ENCODE measurements at places on chromosomes 3 and 15.

- no peak for DNase-seq
Measured at GRCh38 chr15:70514251-70514650, 249.1 kb downstream of the UACA start.

GRCh38 chr3:184491011-184491576, 70.5 kb upstream of the EPHB3 start:
- no peak for DNase-seq

DNA sequence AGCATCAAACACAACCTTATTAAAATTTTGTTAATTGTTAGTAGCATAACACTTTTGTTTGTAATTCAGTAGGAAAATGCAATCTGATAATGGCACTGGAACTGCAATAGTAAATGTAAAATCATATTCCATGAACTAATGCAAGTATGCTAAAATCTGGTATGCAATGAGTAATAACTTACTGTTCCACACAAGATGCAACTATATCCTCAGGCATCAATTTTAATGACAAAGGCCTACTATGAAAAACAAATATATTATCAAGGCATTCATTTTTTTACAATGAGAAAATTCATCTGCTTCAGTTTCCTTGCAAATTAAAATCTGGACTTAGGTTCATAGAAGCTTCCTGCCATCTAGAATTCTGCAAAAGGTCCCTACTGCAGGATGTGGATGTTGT, 1.4 kb upstream of the NSMCE3 start:
- DNase-seq = no peak

DNA sequence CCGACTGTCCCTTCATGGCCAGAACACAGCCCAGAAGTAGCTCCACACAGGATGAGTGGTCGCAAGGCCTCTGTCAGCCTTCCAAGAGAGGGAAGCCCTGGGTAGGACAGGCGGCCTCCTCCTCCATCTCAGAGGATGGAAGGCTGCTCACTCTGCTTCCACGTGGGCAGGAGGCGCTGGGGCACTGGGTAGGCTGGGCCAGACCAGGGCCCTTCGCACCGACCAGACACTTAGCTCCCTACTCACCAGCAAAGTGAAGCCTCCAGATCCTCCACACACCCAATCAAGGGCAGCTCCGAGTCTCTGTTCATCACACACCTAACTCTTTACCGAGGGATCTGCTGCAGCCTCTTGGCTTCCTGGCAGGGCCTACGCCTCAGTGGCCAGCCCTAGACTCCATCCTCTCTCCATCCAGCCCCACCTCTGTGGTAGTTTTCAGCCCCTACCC, 24.3 kb upstream of the PLXNA1 start:
- no peak for DNase-seq

GRCh38 chr3:40827942-40828688, 303.4 kb downstream of the ZNF621 start:
- no peak for DNase-seq

DNA sequence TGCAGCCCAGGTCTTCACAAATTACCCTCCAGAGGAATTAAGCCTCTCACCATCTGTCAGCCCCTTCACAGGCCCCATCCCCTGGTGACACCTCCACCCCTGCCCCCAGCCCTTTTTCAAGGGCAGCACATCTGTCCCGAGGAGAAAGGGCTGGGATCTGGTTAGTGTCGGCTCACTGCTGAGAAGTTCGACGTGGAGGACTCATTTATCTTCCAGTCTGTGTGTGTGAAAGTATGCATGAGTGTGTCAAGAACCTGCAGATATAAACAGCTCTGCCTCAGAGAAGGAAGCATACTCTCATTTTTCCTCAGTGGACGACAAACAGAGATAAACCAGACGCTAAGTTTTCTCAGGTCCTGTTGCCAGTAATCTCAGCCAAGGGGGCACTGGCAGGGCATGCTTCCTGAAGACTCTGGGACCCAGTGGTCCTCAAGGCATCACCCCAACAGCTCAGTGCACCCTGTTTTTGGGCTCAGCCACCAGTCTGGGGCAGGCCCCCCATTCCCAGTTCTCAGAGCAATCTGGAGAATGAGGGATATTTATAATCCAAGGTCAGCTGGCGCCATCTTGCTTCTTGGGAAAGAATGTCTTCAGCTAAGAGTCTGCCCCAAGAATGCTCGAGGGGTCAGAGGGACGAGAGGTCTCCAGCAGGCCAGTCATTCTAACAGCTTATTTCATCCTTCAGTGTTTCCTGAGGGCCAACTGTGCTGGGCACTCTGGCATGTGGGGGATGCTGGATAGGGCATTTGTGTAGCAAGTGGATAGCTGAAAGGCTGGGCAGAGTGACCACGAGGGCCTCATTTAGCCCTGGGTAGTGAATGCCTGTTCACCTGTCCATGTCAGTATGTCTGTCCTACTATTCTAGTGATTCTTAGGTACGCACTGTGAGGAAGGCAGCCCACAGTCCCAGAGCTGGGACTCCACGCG, 73.6 kb downstream of the ADCY5 start:
- DNase-seq = no peak

GRCh38 chr15:72967811-72968530, 84.3 kb upstream of the NEO1 start:
- no peak for DNase-seq

DNA sequence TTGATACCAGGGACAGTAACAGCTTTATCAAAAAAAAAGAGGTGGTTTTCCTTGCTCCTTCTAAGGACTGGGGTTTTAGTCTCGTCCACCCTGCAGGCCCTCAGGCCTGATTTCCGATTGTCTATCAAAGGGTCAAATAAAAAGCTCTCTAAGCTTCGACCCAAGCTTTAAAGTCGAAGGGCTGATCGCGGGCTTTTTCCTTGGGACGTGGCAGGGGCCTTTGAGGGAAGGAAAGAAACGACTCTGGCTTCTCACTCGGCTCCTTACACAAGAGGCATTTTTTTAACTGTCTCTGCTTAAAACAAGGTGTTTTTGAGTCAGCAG, 354 bp upstream of the KLHL24 start:
- no peak for DNase-seq

DNA sequence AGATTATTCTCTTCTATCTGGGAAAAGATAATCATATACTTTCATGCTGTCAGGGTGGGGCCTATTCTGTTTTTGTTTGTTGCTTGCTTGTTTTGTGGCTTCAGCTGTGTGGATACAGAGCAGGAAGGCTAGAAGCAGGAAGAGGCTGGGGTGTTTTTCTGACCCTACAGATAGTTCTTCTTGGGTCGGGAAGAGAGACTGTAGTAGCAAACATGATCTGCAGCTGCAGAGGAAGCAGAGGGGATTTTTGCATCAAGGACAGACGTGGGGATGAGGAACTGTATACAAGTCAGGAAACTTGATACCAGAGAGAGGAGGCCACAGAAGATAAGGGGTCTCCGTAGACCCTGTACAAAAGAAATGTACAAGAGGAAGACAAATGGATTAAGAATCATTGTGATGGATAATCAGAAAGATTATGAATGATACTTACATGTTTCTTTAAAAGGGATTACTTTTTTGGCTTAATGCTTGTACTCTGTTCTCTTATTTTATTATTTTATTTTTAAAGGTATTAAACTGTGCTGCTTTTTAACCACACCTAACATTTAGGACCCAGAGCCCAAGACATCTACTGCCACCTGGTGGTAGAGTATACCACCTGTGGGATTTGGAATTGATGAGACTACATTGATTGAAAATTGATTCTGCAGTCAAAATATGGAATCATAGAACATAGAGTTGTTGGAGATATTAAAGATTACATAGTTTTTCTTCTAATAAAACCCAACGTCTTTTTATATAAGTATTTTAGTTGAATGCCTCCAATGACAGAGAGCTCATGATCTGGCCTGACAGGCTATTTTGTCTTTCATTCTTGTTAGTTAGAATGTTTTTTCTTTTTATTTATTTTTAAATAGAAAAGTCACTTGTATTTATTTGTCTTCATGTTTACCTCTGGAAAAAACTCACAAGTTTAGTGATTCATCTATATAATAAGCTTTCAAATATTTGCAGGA, 87.3 kb upstream of the ROPN1 start:
- DNase-seq = peak; percentile 63

- DNase-seq = peak; percentile 48
Measured at GRCh38 chr3:70716832-70717231, 404.4 kb upstream of the MDFIC2 start.

DNA sequence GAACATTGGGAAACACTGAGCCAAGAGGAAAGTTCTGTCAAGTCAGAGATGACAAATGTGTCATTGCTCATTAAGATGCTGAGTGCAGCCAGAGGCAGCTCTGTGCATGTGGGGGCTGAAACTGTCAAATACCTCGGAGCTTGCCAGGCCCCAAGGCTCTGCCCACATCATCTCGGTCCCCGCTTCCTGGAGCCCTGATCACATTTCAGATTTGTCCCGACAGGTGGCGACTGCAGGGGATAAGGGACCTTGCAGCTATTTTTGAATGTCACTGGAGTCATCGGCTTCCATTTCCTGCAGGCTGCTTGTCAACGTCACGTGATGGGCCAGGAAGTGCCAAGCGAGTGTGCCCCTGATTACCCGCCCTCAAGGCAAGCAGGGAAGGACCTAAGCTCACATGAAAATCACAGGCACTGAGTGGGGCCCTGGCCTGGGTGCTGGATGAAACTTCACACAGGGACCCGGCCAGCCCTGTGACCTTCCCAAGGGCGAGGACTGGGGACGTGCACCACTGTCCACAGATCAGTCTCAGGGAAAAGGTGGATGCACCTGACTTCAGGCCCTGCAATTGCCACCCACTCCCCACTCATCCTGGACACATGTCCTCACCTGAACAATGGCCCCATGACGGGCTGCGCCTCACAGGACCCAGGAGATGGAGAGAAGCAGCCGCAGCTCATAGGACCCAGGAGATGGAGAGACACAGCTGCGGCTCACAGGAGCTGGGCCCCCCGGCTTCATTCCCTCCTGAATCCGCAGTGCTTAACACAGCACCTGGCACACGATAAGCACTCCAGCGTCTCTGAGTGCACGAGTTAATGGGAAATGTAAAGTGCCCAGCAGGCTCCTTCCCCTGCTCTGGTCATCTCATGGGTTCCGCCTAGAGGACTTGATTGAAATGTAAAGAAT, 73.4 kb downstream of the NUP210 start:
- no peak for DNase-seq

DNA sequence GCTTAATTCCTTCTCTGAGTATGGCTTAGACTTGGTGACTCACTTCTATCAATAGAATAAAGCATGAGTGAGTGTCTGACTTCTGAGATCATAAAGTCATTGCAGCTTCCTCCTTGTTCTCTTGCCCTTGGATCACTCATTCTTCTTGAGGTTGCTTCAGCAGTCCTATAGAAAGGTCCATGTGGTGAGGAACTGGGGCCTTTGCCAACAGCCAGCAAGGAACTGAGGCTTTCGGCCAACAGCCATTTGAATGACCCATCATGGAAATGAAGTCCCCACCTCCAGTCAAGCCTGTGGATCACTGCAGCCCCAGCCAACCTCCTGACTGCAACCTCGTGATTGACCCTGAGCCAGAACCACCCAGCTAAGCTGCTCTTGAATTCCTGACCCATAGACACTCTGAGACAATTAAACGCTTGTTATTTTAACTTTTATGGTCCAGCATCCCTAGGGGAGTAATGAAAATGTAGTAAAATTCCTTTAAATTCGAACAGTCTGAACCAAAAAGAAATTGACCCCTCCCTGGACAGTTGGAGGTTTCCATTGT, 84.5 kb downstream of the WDR76 start:
- peak; percentile 85 for DNase-seq

DNA sequence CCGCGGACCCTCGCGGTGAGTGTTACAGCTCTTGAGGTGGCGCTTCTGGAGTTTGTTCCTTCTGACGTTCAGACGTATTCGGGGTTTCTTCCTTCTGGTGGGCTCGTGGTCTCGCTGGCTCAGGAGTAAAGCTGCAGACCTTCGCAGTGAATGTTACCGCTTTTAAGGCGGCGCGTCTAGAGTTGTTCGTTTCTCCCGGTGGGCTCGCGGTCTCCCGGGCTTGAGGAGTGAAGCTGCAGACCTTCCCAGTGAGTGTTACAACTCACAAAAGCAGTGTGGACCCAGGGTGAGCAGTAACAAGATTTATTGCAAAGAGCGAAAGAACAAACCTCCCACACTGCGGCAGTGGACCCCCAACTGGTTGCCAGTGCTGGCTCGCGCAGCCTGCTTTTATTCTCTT, 177.1 kb downstream of the UACA start:
- no peak for DNase-seq

DNA sequence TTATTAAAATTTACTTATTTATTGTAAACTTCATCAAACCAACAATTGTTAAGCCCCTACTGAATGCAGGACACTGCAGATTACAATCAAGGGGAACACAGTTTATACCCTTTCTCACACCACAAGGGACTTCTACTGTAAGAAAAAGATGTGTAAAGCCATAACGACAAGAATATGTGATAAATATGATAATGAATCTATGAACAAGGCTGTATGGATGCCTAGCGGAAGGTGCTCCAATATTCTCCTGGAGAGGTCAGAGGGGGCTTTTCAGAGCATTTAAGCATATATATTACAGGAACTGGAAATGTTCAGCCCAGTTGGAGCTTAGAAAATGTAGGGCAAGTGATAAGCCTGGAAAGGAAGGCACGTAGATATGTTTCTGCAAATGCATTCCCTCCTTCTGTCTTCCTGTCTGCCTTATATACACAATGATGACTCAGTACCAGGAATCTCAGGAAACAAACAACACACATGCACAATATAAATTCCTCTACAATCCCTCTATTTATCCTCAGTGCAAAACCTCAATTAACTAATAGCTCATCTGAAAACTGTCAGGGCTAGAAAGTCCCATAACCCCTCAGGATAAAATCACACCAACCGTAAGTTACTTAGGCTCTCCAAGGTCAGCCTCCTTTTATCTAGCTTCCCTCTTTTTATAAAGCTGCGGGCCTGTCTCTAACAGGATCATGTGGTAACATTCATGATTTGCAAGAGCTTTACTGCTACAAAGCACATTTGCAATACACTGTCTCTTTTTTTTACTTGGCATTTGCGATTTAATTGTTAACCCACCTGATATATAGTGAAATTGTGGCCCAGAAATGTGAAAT, 393.1 kb downstream of the LPP start:
- DNase-seq = no peak

GRCh38 chr15:51155891-51156290, 61.2 kb upstream of the TNFAIP8L3 start:
- no peak for DNase-seq

GRCh38 chr15:56963126-56963525, 44.7 kb downstream of the TCF12 start:
- peak; percentile 34 for DNase-seq

GRCh38 chr15:69829974-69830373, 267.7 kb downstream of the TLE3 start:
- DNase-seq = no peak

DNA sequence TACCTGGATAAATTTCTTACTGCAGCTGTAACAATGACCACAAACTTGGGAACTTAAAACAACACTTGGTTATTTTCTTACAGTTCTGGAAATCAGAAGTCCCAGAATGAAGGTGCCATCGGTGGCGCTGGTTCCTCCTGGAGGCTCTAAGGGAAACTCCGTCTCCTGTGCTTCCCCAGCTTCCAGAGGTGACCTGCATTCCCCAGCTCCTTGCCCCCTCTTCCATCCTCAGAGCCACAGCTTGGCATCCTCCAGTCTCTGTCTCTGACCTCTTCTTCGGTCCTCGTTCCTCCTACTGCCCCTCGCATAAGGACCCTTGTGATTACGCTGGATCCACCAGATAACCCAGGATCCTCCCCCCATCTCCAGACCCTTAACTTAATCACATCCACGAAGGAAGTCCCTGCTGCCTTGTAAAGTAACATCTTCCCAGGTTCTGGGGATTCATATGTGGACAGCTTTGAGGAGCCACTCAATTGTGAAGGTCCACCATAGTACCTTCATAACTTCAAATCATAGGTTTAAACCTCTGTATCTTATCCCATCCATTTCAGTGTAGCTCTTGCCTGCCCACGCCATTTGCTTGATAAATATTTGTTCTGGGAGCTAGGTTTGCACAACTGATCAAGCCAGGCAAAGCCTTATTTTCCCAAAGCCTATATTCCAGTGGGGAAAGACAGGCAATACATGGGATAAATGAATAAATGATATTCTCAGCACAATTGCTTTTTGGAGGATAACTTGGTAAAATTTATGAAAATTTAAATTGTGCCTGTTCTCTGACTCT, 34.8 kb downstream of the KLF15 start:
- DNase-seq = no peak

All from GM03348 (cell line).